SJSA1 (cell line): ENCODE measurements at places on chromosomes 1 and 21. TPM values are rescaled to one million over a fixed set of nuclear protein-coding genes. Genes with fewer than 3 reads are reported as not detected.

Gene TRIM67
- 0.47 and 0.61 TPM in 2 replicates for total RNA-seq

Gene ADORA1
- not detected in 2 replicates for total RNA-seq

Gene LACTBL1
- total RNA-seq: not detected in 2 replicates

DNA sequence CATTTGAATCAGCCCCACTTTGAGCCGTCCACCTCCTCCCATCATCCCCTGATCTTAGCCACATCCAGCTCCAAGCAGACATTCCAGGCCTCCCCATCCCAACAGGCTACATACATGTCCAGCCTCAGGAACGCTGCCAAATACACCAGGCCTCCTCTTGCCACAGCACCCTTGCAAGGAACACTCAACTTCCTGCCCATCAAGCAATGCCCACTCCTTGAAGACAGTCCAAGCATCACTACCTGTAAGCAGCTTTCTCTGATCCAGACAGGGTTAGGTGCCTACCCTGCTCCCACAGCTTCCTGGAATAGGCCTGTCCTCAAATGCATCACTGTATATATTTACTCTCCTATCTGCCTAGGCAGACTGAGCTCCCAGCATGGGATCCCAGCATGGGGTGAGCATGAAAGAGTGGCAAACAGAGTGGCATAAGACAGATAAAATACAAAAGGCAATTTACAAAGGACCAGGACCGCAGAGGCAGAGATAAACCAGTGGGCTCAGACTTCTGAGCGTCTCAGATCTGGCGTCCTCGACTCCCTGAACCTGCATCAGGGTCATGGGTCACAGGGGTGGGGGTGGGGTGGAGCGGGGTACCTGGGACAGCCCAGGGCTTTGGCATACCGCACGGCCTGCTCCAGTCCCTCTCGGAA lies 816 bp downstream of the HYI start:
- H3K27ac ChIP-seq: peak overlapping the region; percentile 87
- peaks cover 26% of the 10 kb centered on the region for H3K4me1 ChIP-seq
- H3K4me3 ChIP-seq: peak overlapping the region; percentile 54
- DNase-seq: peak; percentile 47
- H3K36me3 ChIP-seq: peaks cover 47% of the 10 kb centered on the region

DNA sequence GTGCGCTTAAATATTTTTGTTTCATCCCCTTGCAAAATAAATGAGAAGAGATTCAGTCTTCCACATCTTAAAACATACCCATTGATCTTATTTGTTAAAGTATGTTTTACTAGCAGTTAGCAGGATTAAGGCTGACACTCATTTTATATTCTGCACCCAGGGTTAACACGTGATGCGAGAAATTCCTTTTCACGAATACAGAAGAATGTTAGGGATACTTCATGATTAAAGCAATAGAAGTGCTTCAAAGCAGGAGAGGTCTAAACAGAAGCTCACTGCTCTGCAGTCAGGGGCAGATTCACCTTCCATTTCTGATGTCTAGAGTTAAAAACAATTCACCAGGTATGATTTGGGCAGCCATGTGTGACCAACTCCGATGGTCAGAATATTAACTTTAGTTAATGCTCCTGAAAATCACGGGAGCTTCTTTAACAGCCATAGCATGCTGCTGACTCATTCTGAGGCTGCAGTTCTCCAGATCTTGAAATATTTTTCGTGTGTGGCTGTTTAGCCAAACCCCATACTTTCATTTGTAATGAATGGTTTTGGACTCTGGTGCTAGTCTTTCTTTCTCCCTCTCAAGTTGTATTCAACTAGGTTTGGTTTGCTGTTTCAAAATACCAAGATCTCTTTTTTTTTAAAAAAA lies 19.7 kb downstream of the BCAR3 start:
- peaks cover 73% of the 10 kb centered on the region for H3K36me3 ChIP-seq
- peak overlapping the region; percentile 97 for H3K27ac ChIP-seq
- DNase-seq: peak; percentile 90
- peaks cover 72% of the 10 kb centered on the region for H3K4me1 ChIP-seq

- H3K4me3 ChIP-seq: no peak overlapping the region
- no peak for DNase-seq
- H3K36me3 ChIP-seq: no peaks in the 10 kb centered on the region
- H3K4me1 ChIP-seq: no peaks in the 10 kb centered on the region
- no peak overlapping the region for H3K27ac ChIP-seq
These were observed 118.7 kb downstream of the KCNK2 start for GRCh38 chr1:215201283-215201682.

DNA sequence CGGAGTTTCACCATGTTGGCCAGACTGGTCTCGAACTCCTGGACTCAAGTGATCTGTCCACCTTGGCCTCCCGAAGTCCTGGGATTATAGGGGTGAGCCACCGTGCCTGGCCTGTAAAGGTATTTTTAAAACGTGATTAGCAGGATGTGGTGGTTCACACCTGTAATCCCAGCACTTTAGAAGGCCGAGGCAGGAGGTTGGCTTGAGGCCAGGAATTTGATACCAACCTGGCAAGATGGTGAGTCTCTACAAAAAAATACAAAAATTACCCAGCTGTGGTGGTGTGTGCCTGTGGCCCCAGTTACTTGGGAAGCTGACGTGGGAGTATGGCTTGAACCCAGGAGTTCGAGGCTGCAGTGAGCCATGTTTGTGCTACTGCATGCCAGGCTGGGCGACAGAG lies 43.3 kb upstream of the SOD1 start:
- H3K4me1 ChIP-seq: no peaks in the 10 kb centered on the region
- H3K27ac ChIP-seq: no peak overlapping the region
- H3K4me3 ChIP-seq: no peak overlapping the region
- no peak for DNase-seq
- H3K27me3 ChIP-seq: no peaks in the 10 kb centered on the region
